ENCODE measurements at places on chromosomes 12 and 14. TPM values are rescaled to one million over a fixed set of nuclear protein-coding genes. Genes with fewer than 3 reads are reported as not detected.

CD69 gene
- not detected for total RNA-seq

RPS6KL1 gene
- total RNA-seq, result 0.55 TPM

CELA1 gene
- total RNA-seq, result not detected

TGFB3 gene
- total RNA-seq, result 0.84 TPM

ALG10 gene
- 3.1 TPM for total RNA-seq

GNPNAT1 gene
- total RNA-seq, result 32.9 TPM

KRT85 gene
- not detected for total RNA-seq

ANKLE2 gene
- total RNA-seq, result 86.2 TPM

GLI1 gene
- total RNA-seq, result 7.3 TPM

EIF2S3B gene
- 0.45 TPM for total RNA-seq

HOXC6 gene
- total RNA-seq, result 3.5 TPM

TEX22 gene
- total RNA-seq, result 0.23 TPM

NAA25 gene
- total RNA-seq, result 23.1 TPM

MEG3 gene
- 52.0 TPM for total RNA-seq

RILPL2 gene
- 1.7 TPM for total RNA-seq

IL26 gene
- total RNA-seq, result not detected

MSRB3 gene
- 21.4 TPM for total RNA-seq

SOAT2 gene
- 0.23 TPM for total RNA-seq

VRTN gene
- total RNA-seq, result not detected

TAS2R43 gene
- total RNA-seq, result not detected

CACNA1C gene
- total RNA-seq, result 0.09 TPM

NINJ2 gene
- total RNA-seq, result 0.66 TPM

OVCH1 gene
- not detected for total RNA-seq

ESR2 gene
- total RNA-seq, result 0.08 TPM

GAS2L3 gene
- 6.9 TPM for total RNA-seq

PTGER2 gene
- total RNA-seq, result 1.9 TPM

KLRK1 gene
- total RNA-seq, result not detected

CLEC2A gene
- total RNA-seq, result not detected

EP400 gene
- 28.3 TPM for total RNA-seq

CFAP54 gene
- 1.6 TPM for total RNA-seq

GALNT9 gene
- 6.4 TPM for total RNA-seq

LMNTD1 gene
- total RNA-seq, result not detected

FGF6 gene
- not detected for total RNA-seq

IRAK3 gene
- total RNA-seq, result 0.93 TPM

LTBP2 gene
- 8.3 TPM for total RNA-seq

KLRB1 gene
- not detected for total RNA-seq

PLD4 gene
- total RNA-seq, result 0.05 TPM

ULK1 gene
- total RNA-seq, result 35.4 TPM

CCNT1 gene
- total RNA-seq, result 13.4 TPM

MYF5 gene
- total RNA-seq, result not detected

DAO gene
- not detected for total RNA-seq

SPTLC2 gene
- 33.6 TPM for total RNA-seq

STYK1 gene
- 0.28 TPM for total RNA-seq

KRT73 gene
- not detected for total RNA-seq

COQ10A gene
- 18.5 TPM for total RNA-seq

MIP gene
- not detected for total RNA-seq

ABHD12B gene
- not detected for total RNA-seq

DNAH10 gene
- 0.13 TPM for total RNA-seq

Data from A549 treated with ZK216348 at 1 μM for 4 hours (cell line).